Activated T-cell treated with anti-CD3 and anti-CD28 coated beads, Interleukin-2, amount 50 U/mL, for 72 hours (primary cell): ENCODE measurements at places on chromosomes 11 and 22. TPM values are rescaled to one million over a fixed set of nuclear protein-coding genes. Genes with fewer than 3 reads are reported as not detected.

GRCh38 chr11:74783241-74783871 is 34.7 kb downstream of the RNF169 start:
- peak overlapping the region; percentile 64 for H3K4me3 ChIP-seq
- H3K27ac ChIP-seq = peak overlapping the region; percentile 64
- no peaks in the 10 kb centered on the region for H3K27me3 ChIP-seq
- peaks cover 22% of the 10 kb centered on the region for H3K4me1 ChIP-seq

DNA sequence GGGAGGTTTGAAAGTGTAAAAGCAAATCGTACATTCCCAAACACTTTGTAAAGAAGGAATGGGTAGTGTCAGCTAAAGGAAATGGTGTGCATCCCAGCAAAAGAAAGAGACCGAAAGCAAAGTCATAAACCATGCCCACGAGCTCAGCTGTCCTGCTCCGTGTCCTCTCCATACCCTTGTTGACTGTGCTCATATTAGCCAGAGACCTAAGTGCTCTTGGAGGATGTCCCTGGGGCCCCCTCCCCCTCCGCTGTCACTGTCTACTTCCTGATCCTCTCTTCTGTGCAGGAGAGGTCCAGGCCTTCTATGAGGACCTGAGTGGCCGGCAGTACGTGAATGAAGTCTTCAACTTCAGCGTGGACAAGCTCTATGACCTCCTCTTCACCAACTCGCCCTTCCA is 46.1 kb downstream of the SCN3B start:
- DNase-seq = no peak
- peaks cover 27% of the 10 kb centered on the region for H3K36me3 ChIP-seq
- H3K27ac ChIP-seq = no peak overlapping the region
- H3K27me3 ChIP-seq = no peaks in the 10 kb centered on the region

- no peak overlapping the region for H3K4me3 ChIP-seq
- H3K27ac ChIP-seq = no peak overlapping the region
- H3K36me3 ChIP-seq = no peaks in the 10 kb centered on the region
- peaks cover 17% of the 10 kb centered on the region for H3K27me3 ChIP-seq
- DNase-seq = no peak
- no peaks in the 10 kb centered on the region for H3K4me1 ChIP-seq
Measured at GRCh38 chr11:130850185-130850944, 65.9 kb downstream of the SNX19 start.

Gene PLA2G3
- not detected for total RNA-seq

Gene TMEM191C
- total RNA-seq = 3.0 TPM

- H3K27ac ChIP-seq = no peak overlapping the region
- no peak overlapping the region for H3K4me3 ChIP-seq
- no peaks in the 10 kb centered on the region for H3K36me3 ChIP-seq
- no peaks in the 10 kb centered on the region for H3K4me1 ChIP-seq
Measured at GRCh38 chr22:42358643-42359558, 73.3 kb downstream of the NFAM1 start.

DNA sequence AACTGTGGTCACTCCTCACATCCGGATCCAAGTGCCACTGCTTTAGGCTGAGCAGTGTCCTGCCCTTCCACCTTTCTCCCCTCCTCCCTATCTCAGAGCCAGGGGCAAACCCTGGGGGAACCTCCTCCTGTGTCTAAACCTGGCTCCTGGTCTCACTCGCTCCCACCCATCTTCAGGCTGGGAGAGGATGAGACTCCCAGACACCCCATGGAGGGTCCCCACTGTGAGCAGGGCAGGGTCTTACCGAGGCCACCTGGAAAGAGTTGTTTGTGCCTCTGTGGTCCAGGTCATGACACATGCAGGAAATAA is 93.6 kb downstream of the PDE2A start:
- no peak overlapping the region for H3K4me3 ChIP-seq
- no peak for DNase-seq
- no peak overlapping the region for H3K27ac ChIP-seq
- peaks cover 1% of the 10 kb centered on the region for H3K36me3 ChIP-seq
- peaks cover 12% of the 10 kb centered on the region for H3K4me1 ChIP-seq

- H3K27ac ChIP-seq = no peak overlapping the region
- H3K27me3 ChIP-seq = no peaks in the 10 kb centered on the region
- DNase-seq = no peak
- H3K36me3 ChIP-seq = no peaks in the 10 kb centered on the region
- H3K4me1 ChIP-seq = peaks cover 11% of the 10 kb centered on the region
Measured at GRCh38 chr11:65767406-65767805, 13.4 kb downstream of the AP5B1 start.

DNA sequence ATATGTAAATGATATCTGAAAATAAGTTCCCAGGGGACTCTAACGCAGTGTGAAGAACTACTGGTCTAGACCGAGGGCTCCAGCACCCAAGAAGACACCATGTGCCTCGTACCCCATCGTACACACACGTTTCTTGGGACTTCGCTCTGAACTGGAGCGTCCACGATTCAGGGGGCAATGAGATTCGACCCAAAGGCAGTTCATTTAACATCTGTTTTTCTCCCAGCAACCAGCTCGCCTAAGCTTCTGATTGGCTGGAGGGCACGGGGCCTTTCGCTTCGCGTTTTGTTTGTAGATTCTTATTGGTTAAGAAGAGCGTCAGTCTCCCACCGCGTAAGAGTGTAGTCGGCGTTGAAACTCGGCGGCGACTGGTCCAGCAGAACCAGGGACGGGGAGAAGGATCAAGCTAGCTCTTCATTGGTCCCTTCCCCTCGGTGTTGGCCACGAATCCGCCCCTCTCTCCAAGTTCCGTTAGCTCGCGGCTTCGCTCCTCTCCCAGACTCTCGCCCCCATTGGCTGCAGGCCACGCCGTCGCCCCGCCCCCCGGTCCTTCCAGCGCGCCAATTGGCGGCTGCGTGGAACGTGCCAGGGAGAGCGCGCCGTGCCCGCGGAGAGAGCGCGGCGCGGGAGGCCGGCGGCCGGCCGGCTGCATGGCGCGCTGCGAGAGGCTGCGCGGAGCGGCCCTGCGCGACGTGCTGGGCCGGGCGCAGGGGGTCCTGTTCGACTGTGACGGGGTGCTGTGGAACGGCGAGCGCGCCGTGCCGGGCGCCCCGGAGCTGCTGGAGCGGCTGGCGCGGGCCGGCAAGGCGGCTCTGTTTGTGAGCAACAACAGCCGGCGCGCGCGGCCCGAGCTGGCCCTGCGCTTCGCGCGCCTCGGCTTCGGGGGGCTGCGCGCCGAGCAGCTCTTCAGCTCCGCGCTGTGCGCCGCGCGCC is at the start of gene PDXP:
Gene PDXP (plus strand): TSS at position 591 of the 933 bp plus-strand sequence. CDS start 60 bp downstream, at position 651.
- peaks cover 4% of the 10 kb centered on the region for H3K36me3 ChIP-seq
- peak within 1 kb of the TSS; percentile 91 for H3K4me3 ChIP-seq
- no peaks in the 10 kb centered on the region for H3K27me3 ChIP-seq
- H3K4me1 ChIP-seq = peaks cover 43% of the 10 kb centered on the region
- DNase-seq = peak; percentile 99

Gene OR51T1
- total RNA-seq = not detected
